ENCODE measurements at places on chromosomes 12 and 14.

DNA sequence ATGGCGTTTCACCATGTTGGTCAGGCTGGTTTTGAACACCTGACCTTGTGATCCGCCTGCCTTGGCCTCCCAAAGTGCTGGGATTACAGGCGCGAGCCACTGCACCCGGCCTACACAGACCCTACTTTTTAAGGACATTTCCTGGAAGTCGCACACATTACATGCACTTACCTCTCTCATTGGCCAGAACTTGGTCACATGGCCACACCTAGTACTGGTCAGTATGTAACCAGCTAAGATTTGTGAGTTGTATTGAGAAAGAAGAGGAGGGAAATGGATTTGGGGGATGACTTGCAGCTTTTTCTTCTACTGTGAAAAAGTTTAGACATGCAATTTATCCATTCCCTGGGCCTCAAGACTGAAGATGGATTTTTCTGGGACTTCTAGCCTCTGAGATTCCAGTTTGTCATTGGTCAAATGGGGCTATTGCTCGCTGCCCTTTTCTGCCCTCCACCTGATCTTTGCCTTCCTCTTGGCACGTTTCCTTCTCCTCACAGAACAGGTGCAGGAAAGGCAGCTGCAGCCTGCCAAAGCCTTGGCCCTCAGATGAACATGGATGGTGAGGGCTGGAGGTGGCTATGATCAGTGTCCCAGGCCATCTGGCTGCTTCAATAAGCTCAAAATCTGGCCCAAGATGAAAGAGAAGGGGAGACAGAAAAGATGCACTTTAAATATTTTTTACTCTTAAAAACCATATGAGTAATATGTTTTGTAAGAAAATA lies 7.1 kb upstream of the ZDHHC22 start:
- DNase-seq, result no peak

DNA sequence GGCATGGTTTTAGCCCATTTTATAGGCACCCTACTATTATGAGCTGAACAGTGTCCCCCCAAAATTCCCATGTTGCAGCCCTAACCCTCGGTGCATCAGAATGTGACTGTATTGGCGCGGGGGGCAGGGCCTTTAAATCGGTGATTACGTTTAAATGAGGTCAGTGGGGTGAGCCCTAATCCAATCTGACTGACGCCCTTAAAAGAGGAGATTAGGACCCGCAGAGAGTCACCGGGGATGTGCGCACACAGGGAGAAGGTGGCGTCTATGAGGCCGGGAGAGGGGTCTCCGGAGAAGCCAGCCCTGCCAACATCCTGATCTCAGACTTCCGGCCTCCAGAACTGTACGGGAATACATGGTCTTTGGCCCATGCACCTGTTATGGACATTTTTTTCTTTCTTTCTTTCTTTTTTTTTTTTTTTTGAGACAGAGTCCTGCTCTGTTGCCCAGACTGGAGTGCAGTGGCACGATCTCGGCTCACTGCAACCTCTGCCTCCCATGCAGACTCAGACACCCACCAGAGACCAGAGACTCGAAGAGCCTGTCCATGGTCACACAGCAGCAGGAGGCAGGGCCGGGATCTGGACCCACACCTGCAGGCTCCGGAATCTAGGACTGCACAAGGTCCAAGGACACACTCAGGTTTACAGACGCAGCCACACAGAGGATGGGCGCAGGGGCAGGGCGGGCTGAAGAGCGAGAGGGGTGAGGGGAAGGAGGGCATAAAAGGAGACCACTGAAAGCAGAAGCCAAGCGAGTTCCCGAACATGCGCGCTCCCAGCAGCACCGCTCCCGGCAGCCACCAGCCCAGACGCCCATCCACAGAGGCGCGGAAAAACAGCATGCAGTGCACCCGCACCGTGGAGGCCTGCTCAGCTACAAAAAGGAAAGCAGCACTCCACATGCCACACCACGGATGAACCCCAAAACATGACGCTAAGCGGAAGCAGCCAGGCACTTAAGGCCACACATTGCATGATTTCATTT lies 19.0 kb downstream of the SCARB1 start:
- no peak for DNase-seq

DNA sequence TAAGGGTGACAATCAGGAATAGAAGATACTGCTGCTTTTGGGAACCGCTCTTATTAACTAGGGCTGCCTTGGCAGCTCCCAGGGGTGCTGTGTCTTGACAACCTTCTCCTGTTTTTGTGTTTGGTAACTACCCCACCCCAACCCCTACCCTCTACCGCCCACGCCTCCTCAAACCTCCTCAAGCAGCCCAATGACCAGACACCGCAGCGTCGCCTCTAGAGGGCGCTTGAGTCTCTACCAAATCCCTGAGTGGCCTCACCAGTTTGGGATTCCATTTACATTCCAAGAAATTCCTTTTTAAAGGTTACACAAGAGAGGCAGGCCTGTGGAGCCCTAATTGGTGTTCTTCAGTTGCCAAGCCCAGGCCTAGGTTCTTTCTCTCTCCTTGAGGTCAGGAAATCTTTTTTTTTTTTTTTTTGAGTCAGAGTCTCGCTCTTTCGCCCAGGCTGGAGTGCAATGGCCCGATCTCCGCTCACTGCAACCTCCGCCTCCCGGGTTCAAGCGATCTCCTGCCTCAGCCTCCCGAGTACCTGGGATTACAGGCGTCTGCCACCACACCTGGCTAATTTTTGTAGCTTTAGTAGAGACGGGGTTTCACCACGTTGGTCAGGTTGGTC lies 72.4 kb upstream of the USP44 start:
- DNase-seq, result peak; percentile 89

- no peak for DNase-seq
Measured at GRCh38 chr12:12305568-12306300, 38.9 kb upstream of the LRP6 start.

- DNase-seq, result no peak
Measured at GRCh38 chr14:103519043-103519836, 3.4 kb downstream of the CKB start.

- DNase-seq, result no peak
Measured at GRCh38 chr14:69008421-69008884, 29.4 kb upstream of the ACTN1 start.

GRCh38 chr12:93773122-93773871 lies 96.1 kb downstream of the CRADD start:
- DNase-seq, result no peak

GRCh38 chr12:95118138-95118787 lies 44.8 kb upstream of the NR2C1 start:
- DNase-seq, result peak; percentile 99

- DNase-seq, result peak; percentile 67
Measured at GRCh38 chr12:111792155-111792855, 25.6 kb downstream of the ALDH2 start.

GRCh38 chr14:60273956-60274355 lies 24.9 kb downstream of the PPM1A start:
- DNase-seq, result no peak

DNA sequence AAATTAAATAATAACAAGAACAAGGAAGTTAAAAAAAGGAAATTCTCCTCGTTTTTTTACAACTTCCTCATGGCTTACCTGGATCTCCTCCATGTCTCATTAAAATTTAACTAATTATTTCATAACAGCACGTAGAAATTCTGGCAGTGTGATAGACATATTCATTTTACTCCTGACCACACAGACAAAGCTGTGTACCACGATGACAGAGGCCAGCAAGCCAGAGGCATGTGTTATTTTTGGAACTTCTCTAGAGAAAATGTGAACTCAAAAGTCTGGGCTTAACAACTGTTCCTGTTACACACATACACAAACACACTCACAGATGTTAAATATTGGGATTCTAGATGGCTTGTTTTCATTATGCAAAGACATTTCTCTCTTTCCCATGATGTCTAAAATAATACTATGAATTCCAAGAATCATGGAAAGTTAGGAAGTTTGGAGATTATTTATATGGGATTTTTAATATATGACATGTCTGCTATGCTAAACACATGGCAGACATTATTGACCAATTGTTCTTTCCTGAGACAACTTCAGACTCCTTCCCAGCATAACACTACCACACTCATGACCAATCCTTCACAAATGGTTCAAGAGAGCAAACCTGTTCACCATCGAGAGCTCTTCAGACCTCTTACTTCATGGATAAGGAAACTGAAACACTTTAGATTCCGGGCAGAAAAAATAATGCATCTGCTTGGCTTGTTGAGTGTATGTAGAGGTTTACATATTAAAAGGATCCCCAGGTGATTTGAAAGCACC lies 158.7 kb downstream of the DACT1 start:
- no peak for DNase-seq

- DNase-seq, result no peak
Measured at GRCh38 chr12:110262442-110263388, 18.3 kb upstream of the ATP2A2 start.

GRCh38 chr12:3091382-3092241 lies 14.4 kb downstream of the TSPAN9 start:
- no peak for DNase-seq

DNA sequence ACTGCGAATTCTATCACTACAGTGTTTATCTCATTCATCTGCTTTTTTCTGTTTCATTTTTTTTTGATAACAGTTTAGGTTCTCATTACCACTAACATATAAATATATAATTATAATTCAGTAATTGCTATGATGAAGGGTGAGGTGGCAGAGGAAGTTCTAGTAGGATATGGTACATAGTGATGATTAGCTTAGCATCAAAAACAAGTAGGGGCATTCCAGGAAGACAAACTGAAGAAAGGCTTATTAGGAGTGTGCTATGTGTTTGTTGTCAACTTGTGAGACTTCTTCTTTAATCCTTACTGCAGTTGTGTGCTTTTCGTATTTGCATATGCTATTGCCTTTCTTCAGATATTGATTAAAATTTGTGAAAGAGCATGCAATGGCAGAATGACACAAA lies 20.6 kb downstream of the FUT8 start:
- DNase-seq, result no peak

GRCh38 chr14:72706485-72706884 lies 187.4 kb downstream of the DPF3 start:
- no peak for DNase-seq

DNA sequence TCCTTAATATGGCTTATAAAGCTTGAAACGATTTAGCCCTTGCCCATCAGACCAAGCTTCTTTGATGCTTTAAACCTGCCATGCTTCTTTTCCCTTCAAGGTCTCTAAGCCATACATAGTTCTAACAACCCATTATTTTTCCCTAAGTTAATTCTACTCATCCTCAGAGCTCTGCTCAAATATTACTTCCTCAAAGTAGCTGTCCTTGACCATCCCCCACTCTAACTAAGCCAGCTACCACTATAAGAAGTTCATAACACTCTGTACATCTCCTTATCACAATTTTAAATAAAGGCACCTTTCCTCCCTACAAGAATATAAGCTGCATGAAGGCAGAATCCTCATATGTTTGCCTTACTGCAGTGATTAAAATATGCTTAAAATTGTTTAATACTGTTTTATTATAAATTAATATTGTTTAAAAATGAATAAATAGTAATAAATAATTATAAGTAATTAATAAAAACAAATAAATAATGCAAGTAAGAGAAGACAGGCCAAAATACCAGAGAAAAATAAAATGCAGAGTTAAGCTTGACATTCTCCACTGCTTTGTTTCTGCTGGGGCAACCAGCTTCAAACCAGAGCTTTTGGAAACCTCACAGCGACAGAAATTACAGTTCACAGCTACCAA lies 76.8 kb downstream of the NUMB start:
- no peak for DNase-seq

DNA sequence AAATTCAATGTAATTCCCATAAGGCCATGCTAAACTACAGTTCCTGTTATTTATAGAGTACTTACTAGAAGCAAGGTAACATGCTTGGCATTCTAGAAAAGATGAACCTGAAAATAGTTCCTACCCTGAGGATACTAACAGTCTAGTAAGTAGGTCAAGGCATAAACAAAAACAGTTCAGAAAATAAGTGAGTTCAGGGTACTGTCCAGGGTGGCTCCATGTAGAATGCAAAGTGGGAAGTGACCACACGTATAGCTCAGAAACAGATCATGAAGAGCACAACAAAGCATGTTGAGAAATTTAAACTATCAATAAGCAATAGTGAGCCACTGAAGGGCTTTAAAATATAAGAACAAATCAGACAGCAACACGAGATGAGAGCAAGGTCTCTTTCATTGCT lies 2.3 kb downstream of the TMED10 start:
- DNase-seq, result no peak

DNA sequence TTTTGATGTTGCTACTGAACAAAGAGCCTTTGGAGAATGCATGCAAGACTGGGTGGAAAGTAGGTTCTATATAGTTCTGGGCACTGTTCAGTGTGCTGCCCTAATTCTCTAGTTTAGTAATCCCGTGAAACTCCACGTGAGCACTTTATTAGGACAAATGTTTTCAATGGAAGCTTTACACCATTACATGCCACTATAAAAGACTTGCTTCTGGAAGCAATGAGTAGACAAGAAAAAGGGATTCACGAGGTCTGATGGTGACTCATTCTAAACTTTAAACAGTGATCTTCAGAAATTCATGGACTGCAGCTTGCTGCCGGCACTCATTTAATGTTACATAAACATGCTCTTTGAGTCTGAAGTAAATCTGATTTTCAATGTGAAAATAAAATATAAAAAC lies 22.3 kb downstream of the ATG14 start:
- peak; percentile 21 for DNase-seq

GRCh38 chr14:85400678-85401077 lies 129.3 kb upstream of the FLRT2 start:
- DNase-seq, result no peak

- no peak for DNase-seq
Measured at GRCh38 chr14:22512106-22512814, 76.8 kb downstream of the DAD1 start.

DNA sequence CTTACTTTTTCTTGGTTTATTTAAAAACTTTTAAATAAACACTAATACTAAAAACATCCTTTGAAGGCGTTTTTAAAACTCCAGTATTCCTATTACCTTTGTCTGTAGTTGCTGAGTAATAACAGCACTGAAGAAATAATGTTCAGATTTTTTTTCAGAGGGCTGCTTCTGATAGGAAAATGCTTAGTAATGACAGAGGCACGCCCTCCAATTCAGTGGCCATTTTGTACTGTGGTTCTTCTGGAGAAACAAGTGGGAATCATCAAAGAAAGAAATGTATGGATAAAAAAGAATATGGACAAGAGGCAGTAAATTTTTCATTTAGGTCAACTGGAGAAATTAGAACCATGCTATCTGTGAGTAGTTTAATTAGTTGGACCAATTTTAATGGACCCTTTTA lies 13.6 kb downstream of the VEZT start:
- peak; percentile 38 for DNase-seq
